Bronchial epithelial cell (primary cell): ENCODE measurements at places on chromosomes 12 and 14. TPM values are rescaled to one million over a fixed set of nuclear protein-coding genes. Genes with fewer than 3 reads are reported as not detected.

DHRS4 gene
- 24.7 and 64.1 TPM in 2 replicates for total RNA-seq

ADGRD1 gene
- under 0.01 TPM in 1 of 2 replicates, not detected in the other for total RNA-seq

SRP54 gene
- 86.2 and 87.1 TPM in 2 replicates for total RNA-seq

APOF gene
- total RNA-seq: not detected in 2 replicates

YARS2 gene
- total RNA-seq: 29.2 and 31.0 TPM in 2 replicates

CCDC177 gene
- total RNA-seq: not detected in 2 replicates

NID2 gene
- 0.38 and 3.9 TPM in 2 replicates for total RNA-seq

WDR20 gene
- total RNA-seq: 18.9 and 20.0 TPM in 2 replicates

FIGNL2 gene
- total RNA-seq: not detected in 2 replicates

ATP2B1 gene
- total RNA-seq: 69.8 and 80.8 TPM in 2 replicates

ZNF664 gene
- total RNA-seq: 83.2 and 88.2 TPM in 2 replicates

PLCZ1 gene
- total RNA-seq: not detected in 2 replicates

FLVCR2 gene
- 0.79 and 2.8 TPM in 2 replicates for total RNA-seq

EFCAB11 gene
- total RNA-seq: 1.1 and 3.3 TPM in 2 replicates

KLHL33 gene
- not detected in 2 replicates for total RNA-seq

KCNMB4 gene
- 0.26 and 0.79 TPM in 2 replicates for total RNA-seq

EFS gene
- total RNA-seq: 2.4 and 5.4 TPM in 2 replicates

GMPR2 gene
- 80.6 and 98.7 TPM in 2 replicates for total RNA-seq

HSPB8 gene
- total RNA-seq: 0.26 and 2.4 TPM in 2 replicates

LRP1-AS gene
- not detected in 2 replicates for total RNA-seq

ITGB7 gene
- 8.4 and 15.7 TPM in 2 replicates for total RNA-seq

SERPINA5 gene
- total RNA-seq: not detected in 2 replicates

ACRBP gene
- total RNA-seq: under 0.01 and 0.51 TPM in 2 replicates

SMIM41 gene
- total RNA-seq: 0.13 and 0.26 TPM in 2 replicates

RAD9B gene
- total RNA-seq: 0.26 TPM in 2 replicates

MEG3 gene
- total RNA-seq: 3.7 and 4.1 TPM in 2 replicates

GPATCH2L gene
- total RNA-seq: 59.5 and 64.0 TPM in 2 replicates

VPS33A gene
- 17.1 and 23.8 TPM in 2 replicates for total RNA-seq

TMEM233 gene
- not detected in 2 replicates for total RNA-seq

PIANP gene
- not detected in 2 replicates for total RNA-seq

EVL gene
- total RNA-seq: 6.1 and 6.4 TPM in 2 replicates

E2F7 gene
- 3.4 and 5.8 TPM in 2 replicates for total RNA-seq

DPF3 gene
- 0.13 TPM in 1 of 2 replicates, not detected in the other for total RNA-seq

PWP1 gene
- total RNA-seq: 67.2 and 92.1 TPM in 2 replicates

OTOGL gene
- total RNA-seq: under 0.01 TPM in 1 of 2 replicates, not detected in the other

STON2 gene
- 47.4 and 65.5 TPM in 2 replicates for total RNA-seq

KRT80 gene
- total RNA-seq: 14.7 and 66.4 TPM in 2 replicates

FGF23 gene
- total RNA-seq: not detected in 2 replicates

HOXC12 gene
- total RNA-seq: not detected in 2 replicates

PSMC1 gene
- 102 and 145 TPM in 2 replicates for total RNA-seq
